NCI-H524 treated with DMSO at 0.1 percent for 48 hours (cell line): ENCODE measurements at places on chromosomes 6 and 20.

DNA sequence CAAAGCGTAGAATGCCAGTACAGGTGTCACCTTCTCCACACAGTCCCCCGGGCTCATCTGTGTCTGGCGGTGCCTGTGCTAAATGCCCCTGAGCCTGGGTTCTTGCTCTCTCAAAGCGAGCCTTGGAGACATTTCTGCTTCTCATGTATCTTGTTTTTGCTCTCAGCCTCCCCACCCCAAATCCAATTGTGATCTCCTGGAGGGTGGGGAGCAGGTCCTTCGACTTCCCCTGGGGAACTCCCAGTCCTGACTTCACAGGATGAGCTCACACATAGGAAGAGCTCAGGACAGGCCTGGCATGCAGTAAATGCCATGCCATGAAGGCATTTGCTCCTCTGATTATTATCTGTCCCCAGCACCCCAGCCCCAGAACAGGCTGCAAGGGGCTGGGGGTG is 58.1 kb downstream of the NOL4L start:
- DNase-seq, result no peak

GRCh38 chr20:49989234-49990065 is 6.7 kb downstream of the SNAI1 start:
- DNase-seq, result no peak

- no peak for DNase-seq
Measured at GRCh38 chr6:92648364-92649086, 770.8 kb downstream of the EPHA7 start.

DNA sequence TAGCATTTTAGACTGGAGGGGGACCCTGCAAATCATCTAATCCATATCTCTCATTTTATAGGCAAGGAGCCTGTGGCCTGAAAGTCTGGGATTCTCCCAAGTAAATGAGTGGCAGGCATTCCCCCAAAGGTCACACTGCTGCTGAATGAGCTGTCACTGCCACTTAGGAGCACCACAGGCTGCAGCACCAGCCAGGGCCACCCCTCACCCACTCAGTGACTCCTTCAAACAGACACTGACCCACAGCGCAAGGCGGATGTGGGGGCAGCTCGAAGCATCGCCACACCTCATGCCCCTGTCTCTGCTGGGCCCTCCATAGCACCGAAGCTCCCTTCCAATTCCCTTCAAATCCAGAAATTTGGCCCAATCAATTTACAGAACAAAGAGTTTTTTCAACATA is 119.9 kb upstream of the ARID1B start:
- no peak for DNase-seq

GRCh38 chr20:37662308-37662707 is 31.5 kb upstream of the CTNNBL1 start:
- no peak for DNase-seq

DNA sequence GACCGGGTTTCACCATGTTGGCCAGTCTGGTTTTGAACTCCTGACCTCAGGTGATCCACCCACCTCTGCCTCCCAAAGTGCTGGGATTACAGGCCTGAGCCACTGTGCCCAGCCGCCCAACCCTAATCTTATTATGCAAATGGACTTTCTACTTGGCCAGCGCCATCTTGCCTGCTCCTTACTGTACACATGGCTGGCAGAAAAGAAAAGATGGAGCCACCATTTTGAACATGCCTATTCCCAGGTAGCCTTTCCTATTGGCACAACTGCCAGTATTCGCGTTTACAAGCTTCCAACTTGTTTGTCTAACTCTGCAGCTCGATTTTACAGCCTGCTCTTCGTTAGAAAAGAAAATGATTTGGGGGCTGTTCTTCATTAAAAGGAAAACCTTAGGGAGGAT is 84.3 kb downstream of the WDR27 start:
- DNase-seq, result no peak

GRCh38 chr6:1436334-1437306 is 47.2 kb downstream of the FOXF2 start:
- DNase-seq, result no peak

DNA sequence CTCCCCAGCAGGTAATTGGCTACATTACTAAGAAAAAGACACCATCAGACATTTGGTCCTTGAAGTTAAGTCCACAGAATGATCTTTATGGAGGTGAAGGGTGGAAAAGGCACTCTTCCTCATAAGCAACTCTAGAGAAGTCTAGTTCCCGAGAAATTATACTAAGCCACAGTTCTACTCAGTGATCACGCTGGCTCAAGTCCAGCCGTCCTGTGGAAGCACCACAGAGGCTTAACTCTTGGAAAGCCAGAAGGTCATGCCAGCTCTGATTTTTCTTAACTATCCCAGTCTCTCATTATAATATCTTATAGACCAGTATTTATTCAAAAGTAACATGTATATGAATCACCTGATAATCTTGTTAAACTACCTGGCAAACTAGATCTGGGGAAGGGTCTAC is 258.5 kb downstream of the EYA4 start:
- DNase-seq, result no peak

DNA sequence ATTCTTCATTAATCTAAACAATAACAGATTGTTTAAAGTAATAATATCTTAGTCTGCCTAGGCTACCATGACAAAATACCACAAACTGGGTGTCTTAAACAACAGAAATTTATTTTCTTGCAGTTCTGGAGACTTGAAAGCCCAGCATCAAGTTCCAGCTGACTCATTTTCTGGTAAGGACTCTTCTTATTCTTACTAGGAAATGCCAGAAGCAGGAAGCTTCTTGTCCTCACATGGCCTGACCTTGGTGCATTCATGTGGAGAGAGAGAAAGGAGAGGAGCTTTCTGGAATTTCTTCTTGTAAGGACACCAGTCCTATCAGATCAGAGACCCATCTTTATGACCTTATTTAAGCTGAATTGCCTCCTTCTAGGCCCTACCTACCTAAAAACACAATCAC is 110.5 kb downstream of the ANKRD60 start:
- DNase-seq, result no peak

- DNase-seq, result no peak
Measured at GRCh38 chr20:47785311-47785853, at the start of gene SULF2. Gene SULF2, minus strand, starts transcription at chr20:47785481. Its CDS starts 28,118 bp downstream, at chr20:47757363.

DNA sequence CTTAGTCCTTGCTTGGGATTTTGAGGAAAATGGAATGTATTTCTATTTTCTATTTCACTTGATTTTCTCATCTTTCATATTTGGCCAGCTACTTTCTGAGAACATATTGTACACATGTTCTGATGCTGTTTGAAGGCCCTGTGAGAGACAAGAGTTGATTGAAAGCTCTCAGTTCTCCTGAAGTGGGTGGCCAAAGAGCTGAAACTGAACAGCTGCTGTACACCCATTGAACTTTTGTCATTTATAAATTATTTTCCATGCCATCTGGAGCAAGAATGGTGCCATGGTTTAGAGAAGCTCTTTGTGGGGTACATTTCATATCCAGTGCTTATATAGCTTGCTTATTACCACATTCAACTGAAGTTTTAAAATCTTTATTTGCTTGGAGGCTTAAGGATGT is 298.3 kb downstream of the PRL start:
- peak; percentile 74 for DNase-seq

- peak; percentile 30 for DNase-seq
Measured at GRCh38 chr20:34058831-34059230, 53.2 kb downstream of the EIF2S2 start.

DNA sequence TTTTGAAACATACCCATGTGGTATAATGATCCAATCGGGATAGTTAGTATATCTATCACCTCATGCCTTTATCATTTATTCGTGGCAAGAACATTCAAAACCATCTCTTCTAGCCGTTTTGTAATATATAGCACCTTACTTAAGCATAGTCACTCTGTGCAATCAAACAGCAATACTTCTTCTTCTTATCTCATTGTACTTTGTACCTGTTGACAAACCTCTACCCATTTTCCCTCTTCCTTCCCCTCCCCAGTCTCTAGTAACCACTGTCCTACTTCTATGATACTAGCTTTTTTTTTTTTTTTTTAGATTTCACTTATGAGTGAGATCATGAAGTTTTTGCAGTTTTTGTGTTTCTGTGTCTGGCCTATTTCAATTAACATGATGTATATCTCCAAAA is 296.7 kb downstream of the EYS start:
- no peak for DNase-seq

DNA sequence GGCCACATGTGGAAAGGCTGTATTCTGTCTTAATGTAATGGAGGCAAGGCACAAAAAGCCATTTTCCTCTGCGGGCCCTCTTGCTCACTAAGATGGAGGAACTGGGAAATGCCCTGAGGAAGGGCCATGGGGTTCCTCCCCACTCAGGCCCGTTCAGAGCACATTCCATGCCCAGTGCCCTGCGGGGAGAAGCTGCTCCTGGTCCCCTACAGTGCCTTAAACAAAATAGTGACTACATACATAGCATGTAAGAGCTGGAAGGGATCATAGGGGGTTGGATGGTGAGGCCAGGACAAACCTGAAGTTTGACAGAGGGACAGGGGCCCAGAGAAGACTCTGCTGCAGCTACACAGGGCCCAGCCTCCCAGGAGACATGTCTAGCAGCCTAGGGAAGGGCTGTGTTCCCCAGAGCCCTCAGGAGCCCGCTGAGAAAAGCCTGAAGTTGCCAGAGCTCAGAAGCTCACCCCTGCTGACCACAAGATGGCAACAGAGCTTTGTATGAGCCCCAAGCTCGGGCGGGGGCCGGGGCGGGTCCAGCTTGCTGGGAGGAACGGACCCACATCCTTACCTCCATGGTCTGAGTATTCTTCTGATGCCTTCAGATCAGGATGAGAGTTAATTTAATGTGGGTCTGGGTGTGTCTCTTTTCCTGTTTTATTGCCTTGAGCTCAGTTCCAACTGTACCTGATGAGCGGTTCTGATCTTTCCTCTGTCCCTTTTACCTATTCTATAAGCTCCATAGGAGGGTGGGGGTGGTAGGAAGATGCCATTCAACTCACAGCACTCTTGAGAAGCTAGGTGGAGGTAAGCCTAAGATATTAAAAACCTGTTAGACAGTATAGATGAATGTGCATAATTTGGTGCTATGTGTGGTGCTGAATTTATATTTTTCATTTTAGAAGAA is 242.9 kb downstream of the CDC5L start:
- no peak for DNase-seq

- DNase-seq, result no peak
Measured at GRCh38 chr6:3594201-3594600, 137.4 kb upstream of the SLC22A23 start.

GRCh38 chr6:154703124-154703523 is 30.1 kb upstream of the SCAF8 start:
- DNase-seq, result no peak

DNA sequence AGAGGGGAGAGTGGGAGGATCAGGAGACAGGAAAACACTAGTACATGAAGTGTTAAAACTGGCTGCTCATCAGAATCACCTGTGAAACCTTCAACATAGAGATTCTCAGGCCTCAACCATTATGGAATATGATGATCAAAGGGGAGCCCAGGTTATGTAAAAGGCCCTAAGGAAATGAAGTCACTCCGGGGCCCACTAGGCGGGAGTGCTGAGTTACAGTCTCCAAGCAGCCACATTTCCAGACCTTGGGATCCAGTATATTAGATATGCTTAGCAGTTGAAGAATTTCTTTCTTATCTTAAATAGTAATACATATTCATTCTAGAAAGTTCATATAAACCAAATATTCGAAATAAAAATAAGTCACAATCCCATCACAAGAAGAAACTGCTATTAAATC is 476.3 kb downstream of the PRKN start:
- DNase-seq, result no peak

- DNase-seq, result no peak
Measured at GRCh38 chr20:57397693-57398108, 6.5 kb downstream of the RBM38 start.

- DNase-seq, result no peak
Measured at GRCh38 chr20:45902199-45902701, 9.7 kb downstream of the PLTP start.

DNA sequence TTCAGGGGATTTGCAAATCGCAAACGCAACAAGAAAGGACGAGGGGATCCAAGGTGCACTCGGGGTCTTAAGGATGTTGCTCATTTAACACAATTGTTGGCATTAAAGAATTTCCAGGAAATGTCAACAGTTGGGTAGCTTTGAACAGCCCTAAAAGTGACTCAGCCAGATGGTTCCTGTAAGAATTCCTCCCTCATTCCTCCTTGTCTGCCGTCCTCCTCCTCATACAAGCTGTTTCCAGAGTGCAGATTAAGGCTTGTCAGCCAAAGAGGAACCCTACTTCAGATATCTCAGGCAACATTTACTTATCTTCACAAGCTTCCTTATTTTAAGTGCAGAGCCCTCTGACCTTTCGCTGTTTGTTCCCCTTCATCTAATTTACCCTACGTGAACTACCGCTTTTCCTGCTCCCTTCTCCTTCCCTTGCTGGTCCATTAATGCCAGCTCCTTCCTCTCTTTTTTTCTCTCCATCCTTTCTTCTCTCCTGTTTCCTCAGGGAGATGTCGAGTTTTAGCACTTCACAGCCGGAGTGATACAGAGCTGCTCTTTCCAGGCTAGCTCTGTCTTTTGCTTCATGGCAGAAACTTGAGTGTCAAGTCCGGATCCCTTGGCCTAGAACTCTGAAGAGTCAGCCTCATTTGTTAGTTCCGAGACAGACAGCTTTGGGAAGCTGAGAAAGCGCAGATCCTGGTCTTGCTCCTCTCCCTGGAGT is 26.1 kb upstream of the TBC1D7 start:
- no peak for DNase-seq

GRCh38 chr6:116354236-116354635 is 16.5 kb upstream of the DSE start:
- DNase-seq, result no peak

DNA sequence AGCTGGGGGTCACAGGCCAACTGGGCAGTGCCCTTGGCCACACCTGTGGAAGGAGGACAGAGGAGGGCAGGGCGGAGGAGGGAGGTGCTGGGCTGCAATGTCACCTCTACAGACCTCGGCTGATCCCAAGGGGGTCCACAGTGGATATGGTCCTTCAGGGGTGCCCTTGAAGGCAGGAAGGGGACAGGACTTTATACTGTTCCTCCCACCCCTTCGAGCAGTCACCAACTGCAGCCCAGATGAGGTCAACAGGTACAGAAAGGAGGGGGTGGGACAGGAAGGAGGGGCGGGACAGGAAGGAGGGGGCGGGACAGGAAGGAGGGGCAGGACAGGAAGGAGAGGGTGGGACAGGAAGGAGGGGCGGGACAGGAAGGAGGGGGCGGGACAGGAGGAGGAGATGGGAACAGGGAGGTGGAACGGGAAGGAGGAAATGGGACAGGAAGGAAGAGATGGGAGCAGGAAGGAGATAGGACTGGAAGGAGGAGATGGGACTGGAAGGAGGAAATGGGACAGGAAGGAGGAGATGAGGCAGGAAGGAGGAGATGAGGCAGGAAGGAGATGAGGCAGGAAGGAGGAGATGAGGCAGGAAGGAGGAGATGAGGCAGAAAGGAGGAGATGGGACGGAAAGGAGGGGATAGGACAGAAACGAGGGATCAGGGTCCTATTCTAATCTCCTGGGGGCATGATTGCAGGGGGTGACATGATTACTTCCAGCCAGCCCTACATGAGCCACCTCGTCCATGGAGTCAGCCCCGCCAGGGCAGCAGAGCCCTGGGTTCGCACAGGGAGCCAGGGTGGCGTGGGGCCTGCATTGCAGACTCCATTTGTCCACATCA is 19.4 kb upstream of the MRGBP start:
- DNase-seq, result no peak

DNA sequence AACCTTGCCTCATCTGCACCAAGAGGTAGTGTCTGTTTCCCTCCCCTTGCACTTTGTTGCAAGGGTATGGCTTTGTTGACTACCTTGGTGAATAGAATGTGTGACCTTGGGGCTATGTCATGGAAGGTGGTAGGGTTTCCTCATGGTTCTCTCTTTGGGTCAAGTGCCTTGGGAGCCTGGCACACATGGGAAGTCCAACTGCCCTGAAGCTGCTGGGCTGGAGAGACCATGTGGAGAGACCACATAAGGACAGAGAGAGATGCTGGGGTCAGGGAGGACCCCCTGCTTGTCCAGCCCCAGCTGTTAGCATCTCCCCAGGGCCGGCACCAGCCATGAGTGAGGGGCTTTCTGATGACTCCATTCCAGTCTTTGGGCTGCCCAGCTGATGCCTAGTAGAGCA is 95.5 kb upstream of the PAX1 start:
- DNase-seq, result no peak
